ENCODE measurements at places on chromosomes 7 and 10. TPM values are rescaled to one million over a fixed set of nuclear protein-coding genes. Genes with fewer than 3 reads are reported as not detected.
A peak's percentile ranks its signal among the peaks of the same experiment; 100 is the strongest.

Gene ARHGAP21
- total RNA-seq = 33.8 TPM

Gene GNGT1
- 0.63 TPM for total RNA-seq

Gene PLOD3
- 45.3 TPM for total RNA-seq

Gene RET
- total RNA-seq = 17.8 TPM

- peak; percentile 35 for DNase-seq
Observed at GRCh38 chr7:13988731-13989125, 738 bp downstream of the ETV1 start.

GRCh38 chr7:38916396-38916795 is 7.4 kb upstream of the VPS41 start:
- DNase-seq = no peak

DNA sequence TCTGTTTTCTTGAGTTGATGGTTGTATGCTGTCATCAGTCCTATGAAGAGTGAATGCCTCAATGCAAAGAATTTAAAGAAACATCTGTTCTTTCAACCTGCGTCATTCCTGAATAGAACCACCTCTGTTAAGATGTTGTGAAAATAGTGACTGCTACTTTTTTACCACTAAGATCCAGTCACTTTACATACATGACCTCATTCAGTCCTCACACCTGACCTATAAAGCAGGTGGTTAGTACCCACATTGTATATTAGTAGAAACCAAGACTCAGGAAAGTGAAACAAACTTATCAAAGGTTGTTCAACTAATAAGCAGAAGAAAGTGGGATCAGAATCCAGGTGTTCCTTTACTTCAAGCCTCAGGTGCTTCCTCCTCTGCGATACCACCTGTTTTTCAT is 64.8 kb downstream of the ITGB8 start:
- DNase-seq = no peak

GRCh38 chr10:44923611-44924010 is 12.5 kb downstream of the TMEM72 start:
- DNase-seq = no peak

GRCh38 chr7:47402941-47403866 is 178.7 kb downstream of the TNS3 start:
- DNase-seq = peak; percentile 29

Measured in WTC11 (cell line).